ENCODE measurements at places on chromosomes 11 and 22.

GRCh38 chr22:43848366-43849171 lies 13.7 kb downstream of the SULT4A1 start:
- no peak for DNase-seq

DNA sequence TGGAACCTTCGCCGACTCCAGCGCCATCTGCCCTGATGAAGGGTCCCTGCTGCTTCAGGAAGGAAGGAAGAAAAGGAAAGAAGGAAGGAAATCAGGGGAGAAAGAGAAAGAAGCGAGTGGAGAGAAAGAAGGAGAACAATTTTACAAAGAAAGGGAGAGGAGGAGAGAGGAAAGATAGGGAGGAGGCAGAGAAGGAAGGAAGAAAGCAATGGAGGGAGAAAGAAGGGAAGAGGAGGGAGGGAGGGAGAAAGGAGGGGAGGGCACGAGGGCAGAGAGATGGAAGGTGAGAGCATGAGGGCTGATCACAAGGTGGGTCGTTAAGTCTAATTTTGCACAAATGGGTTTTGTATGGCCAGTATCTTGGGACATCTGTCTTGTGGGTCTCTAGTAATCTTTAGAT lies 39.2 kb downstream of the PARVA start:
- DNase-seq, result no peak

GRCh38 chr11:68961245-68961644 lies 19.5 kb downstream of the MRGPRD start:
- DNase-seq, result no peak

- DNase-seq, result no peak
Observed at GRCh38 chr11:9038541-9038940, 34.7 kb upstream of the NRIP3 start.

- no peak for DNase-seq
Observed at GRCh38 chr22:39496131-39496838, 5.8 kb upstream of the MIEF1 start.

DNA sequence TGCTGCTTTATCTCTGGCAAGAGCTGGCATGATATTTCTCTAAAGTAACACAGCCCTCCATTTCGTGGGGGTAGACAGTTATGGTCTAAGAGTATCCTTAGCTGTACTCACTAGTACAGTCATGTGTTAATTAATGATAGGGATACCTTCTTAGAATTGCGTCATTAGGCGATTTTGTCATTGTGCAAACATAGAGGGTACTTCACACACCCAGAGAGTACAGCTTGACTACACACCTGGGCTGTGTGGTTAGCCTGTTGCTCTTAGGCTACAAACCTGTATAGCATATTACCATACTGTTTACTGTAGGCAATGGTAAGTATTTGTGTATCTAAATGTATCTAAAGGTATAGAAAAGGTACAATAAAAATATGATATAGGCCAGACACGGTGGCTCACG lies 17.0 kb downstream of the XRCC6 start:
- DNase-seq, result no peak

- no peak for DNase-seq
Observed at GRCh38 chr11:45092404-45092785, 54.0 kb upstream of the PRDM11 start.

- no peak for DNase-seq
Observed at GRCh38 chr11:19391652-19392051, 150.9 kb upstream of the E2F8 start.

GRCh38 chr22:38967451-38968450 lies 10.3 kb downstream of the APOBEC3A start:
- no peak for DNase-seq

DNA sequence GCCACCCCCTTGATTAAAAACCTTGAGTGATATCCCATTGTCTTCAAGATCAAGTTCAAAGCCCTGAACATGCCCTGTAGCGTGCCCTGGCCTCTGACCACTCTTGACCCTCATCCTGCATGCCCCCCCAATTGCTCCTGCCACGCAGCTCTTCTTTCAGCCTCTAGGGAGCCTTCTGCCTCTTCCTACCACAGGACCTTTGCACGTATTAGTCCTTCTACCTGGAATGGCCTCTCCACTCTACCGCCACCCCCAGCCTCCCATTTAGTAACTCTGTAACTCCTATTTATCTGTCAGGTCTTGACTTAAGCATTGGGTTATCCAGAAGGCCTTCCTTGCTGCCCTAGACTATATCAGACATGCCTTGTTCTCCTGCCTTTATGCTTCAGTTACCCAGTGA lies 203.6 kb downstream of the TRIM29 start:
- DNase-seq, result no peak

- DNase-seq, result no peak
Observed at GRCh38 chr11:65776710-65777141, 4.0 kb downstream of the AP5B1 start.

Data from cortex of kidney (tissue), 1 donor.